Suprapubic skin (tissue), 4 donors: ENCODE measurements at places on chromosomes 6 and 20. TPM values are rescaled to one million over a fixed set of nuclear protein-coding genes. Genes with fewer than 3 reads are reported as not detected.

SLC52A3 gene
- total RNA-seq, result 8.5 TPM

SNPH gene
- 0.89 TPM for total RNA-seq

TNNC2 gene
- not detected for total RNA-seq

PRL gene
- total RNA-seq, result not detected

TAAR2 gene
- not detected for total RNA-seq

TSHZ2 gene
- 22.6 TPM for total RNA-seq

HSD17B8 gene
- 66.0 TPM for total RNA-seq

GPX5 gene
- total RNA-seq, result not detected

TINAG gene
- total RNA-seq, result not detected

GPR31 gene
- total RNA-seq, result not detected

MEI4 gene
- 0.48 TPM for total RNA-seq

GRCh38 chr6:21596949-21597682 lies 3.6 kb downstream of the SOX4 start:
- DNase-seq, result no peak

- no peak for DNase-seq
These were observed 86.4 kb downstream of the FKBP5 start for GRCh38 chr6:35602133-35602946.

GRCh38 chr6:127022302-127022701 lies 96.2 kb upstream of the RSPO3 start:
- no peak for DNase-seq

DNA sequence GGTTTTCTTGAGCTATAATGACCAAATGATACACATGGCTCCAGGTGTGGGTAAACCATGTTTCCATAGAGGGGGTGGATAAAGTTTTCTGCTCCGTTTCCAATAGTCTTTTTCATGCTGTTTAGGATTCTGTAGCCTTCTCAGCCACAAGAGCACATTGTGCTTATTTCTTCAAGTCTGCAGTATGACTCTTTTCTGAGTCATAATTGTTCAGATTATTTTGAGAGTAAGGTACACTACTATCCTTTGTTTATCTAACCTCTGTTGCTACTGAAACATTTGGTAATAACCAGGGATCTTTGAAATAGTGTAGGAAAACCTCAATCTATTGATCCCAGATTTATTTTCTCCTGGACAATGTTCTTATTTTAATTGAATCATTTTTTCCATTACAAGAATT lies 247.9 kb upstream of the BMP2 start:
- DNase-seq, result no peak

DNA sequence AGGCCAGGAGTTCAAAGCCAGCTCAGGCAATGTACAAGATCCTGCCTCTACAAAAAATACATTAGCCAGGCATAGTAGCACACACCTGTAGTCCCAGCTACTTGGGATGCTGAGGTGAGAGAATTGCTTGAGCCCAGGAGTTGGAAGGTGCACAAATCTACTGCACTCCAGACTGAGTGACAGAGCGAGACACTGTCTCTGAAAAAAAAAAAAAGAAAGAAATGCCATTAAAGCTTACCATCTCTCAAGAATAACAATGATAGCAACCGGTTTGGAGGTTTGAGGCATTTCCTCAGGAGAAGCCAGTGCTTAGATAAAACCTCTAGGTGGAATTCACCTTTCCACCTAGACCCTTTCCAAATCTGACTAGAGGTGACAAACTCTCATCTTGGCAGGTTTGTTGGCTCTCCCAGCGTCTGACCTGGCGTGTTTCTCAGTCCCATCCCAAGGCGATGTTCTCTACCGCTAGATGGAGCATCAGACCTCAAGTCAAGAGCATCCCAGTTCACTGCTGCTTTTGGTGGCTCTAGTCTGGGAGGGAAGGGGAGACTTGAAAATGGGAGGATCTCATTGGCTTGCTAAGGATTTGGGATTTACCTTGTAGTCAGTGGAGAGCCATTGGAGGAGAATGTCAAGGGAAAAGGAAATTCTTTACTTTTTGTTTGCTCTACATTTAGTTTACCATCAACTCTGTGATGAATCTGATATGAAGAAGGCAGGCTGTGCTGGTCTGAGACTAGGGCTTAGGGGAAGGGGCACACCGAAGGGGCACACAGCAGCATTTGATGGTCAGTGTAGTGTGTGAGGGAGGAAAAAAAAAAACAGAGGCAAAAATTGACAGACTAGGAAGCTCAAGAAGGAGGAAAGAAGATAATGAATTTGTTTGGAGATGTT lies 67.9 kb downstream of the NCOA7 start:
- no peak for DNase-seq

- no peak for DNase-seq
These were observed 248.9 kb upstream of the CITED2 start for GRCh38 chr6:139623372-139623771.

DNA sequence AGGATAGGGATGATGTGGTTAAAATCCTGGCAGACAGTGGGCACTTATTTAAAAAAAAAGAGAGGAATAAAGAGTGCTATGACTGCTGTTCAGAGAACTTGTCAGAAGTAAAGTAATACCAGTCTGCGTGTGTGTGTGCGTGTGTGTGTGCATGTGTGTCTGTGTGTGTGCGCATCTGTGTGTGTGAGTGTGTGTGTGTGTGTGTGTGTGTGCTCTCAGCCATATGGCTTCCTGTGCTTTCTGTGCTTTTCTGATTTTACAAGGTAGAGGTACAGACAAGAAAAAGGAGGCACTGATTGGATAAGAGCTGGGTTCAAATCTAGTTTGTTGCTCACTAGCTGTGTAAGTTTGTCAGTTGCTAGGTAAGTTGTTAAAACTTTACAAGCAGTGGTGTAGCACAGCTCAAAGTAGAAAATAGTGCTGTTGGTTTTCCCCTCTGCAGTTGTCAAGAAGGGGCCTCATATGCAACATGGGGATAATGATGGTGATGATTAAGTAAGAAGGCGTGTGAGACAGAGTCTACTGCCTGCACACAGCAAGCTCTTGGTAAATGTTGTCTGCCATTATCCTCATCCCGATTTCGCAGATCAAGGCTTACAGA lies 155.3 kb upstream of the ZNF217 start:
- no peak for DNase-seq

- no peak for DNase-seq
These were observed 72.5 kb downstream of the NDUFAF5 start for GRCh38 chr20:13857304-13857703.

- no peak for DNase-seq
These were observed 13.2 kb upstream of the NEDD9 start for GRCh38 chr6:11245381-11246256.

GRCh38 chr6:71402096-71402495 lies 113.5 kb downstream of the OGFRL1 start:
- no peak for DNase-seq

DNA sequence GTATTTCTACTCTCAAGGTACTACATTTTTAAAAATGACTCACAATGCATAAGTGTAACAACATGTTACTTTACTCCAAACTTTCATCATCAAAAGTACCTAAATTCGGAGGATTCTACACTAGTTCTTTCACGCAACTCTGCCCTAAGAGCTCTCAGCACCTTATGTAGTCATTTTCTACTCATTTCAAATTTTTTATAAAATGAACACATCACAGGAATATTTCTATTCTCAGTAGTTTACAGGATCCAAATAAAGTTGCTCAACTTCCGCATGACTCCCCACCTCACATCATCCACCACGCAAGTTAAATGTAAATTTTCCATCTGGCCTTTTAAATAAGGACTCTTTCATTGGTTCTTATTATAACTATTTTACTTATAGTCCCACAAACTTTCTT lies 344.9 kb upstream of the MANEA start:
- no peak for DNase-seq

DNA sequence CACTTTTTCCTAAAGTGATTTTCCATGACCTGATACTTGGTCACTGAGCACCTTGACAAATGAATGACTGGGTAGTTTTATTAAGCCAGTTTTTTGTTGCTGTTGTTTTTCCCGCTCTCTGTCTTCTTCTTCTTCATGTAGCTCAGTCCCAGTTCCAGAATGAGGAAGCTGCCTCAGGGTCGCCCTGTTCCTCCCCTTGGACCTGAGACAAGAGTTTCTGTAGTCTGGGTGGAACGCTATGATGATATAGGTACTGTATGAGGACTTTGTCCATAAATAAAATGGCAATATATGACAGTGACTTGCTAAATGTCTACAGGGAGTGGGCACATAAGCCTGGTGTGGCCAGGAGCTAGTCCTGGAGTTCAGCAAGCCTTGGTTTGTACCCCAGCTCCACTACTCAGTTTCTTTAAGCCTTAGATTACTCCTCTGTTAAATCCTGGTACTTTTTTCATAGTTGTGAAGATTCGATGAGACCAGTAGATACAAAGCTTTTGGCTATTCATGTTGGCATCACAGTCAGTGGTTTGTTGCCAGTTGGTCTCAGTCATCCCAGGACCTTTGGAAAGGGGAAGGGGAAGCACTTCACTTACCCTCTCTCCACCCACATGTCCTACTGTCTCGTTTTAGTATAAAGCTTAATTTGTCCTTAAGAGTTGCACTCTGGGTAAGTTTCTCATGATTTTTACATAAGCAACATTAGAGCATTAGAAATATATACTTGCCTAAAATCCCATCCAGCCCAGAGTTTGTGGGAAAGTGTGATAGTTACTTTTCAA lies 11.1 kb upstream of the ADIG start:
- no peak for DNase-seq

GRCh38 chr20:21719592-21720214 lies 14.2 kb downstream of the PAX1 start:
- no peak for DNase-seq

- no peak for DNase-seq
These were observed 247.7 kb downstream of the SOD2 start for GRCh38 chr6:159445351-159445750.

DNA sequence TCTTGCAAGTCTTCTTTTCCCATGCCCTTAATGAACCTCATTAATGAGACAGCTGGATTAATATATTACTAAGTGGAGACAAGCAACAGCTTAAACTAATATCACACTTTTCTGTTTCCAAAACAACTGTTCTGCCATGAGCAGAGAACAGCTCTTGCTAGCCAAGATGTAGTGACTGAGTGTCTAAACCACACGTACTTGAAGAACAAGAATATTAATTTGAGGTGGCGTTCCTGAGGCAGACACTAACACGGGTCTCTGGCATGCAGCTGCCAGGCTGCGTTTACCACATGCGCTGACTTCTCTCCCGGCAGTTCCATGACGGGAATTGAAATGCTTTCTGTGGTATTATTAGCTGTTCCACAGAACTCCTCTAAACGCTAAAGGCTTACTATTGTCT lies 80.6 kb downstream of the FNDC1 start:
- DNase-seq, result no peak

DNA sequence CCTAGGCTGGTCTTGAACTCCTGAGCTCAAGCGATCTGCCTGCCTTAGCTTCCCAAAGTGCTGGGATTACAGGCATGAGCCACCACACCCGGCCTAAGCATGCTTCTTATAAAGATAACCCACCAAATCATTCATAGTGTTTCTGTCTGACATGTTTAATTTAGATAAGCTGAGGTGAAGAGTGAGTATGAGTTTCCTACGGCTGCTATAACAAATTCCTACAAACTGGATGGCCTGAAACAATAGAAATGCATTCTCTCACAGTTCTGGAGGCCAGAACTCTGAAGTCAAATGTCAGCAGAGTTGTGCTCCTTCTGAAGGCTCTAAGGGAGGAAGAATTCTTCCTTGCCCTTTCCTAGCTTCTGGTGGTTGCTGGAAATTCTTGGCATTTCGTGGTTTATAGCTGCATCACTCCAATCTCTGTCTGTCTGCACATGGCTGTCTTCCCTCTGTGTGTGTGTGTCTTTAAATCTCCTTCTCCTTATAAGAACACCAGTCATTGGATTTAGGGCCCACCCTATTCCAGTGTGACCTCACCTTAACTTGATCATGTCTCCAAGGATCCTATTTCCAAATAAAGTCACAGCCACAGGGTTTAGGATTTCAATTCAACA lies 29.9 kb downstream of the MAPK13 start:
- DNase-seq, result no peak

- no peak for DNase-seq
These were observed 51.8 kb downstream of the NKAIN2 start for GRCh38 chr6:123855506-123855905.

- no peak for DNase-seq
These were observed 158.9 kb downstream of the FLRT3 start for GRCh38 chr20:14178528-14178927.
